ENCODE measurements at places on chromosomes 2 and 18. TPM values are rescaled to one million over a fixed set of nuclear protein-coding genes. Genes with fewer than 3 reads are reported as not detected.
A peak's percentile ranks its signal among the peaks of the same experiment; 100 is the strongest.

- DNase-seq, result no peak
These were observed 810.1 kb upstream of the POU3F3 start for GRCh38 chr2:104043864-104044263.

DNA sequence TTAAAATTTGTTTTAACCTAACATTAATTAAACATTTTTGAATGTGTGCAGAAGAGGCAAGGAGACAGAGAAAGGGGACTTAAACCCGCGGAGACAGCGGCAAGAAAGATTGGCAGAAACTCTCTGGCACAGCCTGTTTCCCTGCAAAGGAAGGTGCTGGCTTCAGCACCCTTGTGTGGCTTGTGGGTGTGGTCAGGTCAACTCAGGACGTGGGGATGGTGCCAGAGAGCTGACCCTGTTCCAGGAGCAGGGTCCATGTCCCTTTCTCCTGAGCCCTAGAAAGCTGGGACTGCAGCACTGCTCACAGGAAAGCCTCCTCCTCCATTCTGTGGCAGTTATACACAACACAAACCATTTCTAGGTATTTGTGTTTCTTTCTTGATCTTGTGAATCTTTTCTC lies 176.2 kb upstream of the ST6GAL2 start:
- DNase-seq, result no peak

GRCh38 chr18:9494778-9495331 lies 19.5 kb downstream of the RALBP1 start:
- DNase-seq, result no peak

- no peak for DNase-seq
These were observed 74.5 kb downstream of the MDH1 start for GRCh38 chr2:63663013-63663864.

GRCh38 chr2:24181849-24182248 lies 7.0 kb downstream of the FAM228A start:
- DNase-seq, result peak; percentile 24

- DNase-seq, result no peak
These were observed 9.1 kb downstream of the SMIM21 start for GRCh38 chr18:75418293-75419005.

DNA sequence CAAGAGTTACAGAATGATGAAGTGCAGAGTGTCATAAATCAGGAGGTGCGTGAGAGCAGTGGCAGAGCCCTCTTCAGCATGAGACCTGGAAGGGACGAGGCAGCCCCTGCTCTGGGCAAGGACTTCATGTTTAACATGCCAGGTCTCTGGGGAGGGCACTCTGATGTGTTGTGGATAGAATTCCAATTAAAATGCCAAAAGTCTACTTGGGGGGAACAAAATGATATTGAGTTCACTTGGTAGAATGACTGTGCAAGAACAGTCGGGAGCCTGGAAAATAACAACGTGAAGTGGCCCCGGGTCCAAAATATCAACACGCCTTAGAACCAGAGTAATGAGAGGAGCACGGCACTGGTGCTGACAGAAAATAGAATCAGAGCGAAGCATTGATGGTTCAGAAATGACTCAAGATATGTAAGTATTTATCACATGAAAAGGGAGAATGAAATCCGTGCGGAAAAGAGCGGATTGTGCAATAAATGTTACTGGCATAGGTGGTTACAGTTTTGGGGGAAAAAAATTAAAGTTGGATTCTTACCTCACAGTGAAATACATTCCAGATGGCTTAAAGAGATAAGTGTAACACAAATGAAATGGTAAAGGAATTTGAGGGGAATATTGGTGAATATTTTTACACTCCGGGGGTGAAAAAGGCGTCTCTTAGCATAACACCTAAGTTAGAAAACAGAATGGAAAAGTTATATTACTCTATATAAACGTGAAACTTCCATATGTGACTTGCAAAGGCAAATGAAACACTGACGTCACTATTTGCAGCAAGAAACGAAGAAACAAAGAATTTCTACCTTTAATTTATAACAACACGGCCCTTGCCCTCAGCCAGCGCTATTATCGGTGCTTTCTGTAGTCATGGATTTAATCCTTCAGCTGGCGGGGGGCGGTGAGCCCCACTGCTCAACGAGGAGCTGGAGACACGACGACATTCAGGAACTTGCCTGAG lies 159.4 kb upstream of the TWIST2 start:
- no peak for DNase-seq

DNA sequence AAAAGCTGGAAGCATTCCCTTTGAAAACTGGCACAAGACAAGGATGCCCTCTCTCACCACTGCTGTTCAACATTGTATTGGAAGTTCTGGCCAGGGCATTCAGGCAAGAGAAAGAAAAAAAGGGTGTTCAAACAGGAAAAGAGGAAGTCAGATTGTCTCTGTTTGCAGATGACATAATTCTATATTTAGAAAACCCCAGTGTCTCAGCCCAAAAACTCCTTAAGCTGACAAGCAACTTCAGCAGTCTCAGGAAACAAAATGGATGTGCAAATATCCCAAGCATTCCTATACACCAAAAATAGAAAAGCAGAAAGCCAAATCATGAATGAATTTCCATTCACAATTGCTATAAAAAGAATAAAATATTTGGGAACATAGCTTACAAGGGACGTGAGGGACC lies 11.1 kb downstream of the SLC8A1 start:
- DNase-seq, result no peak

DNA sequence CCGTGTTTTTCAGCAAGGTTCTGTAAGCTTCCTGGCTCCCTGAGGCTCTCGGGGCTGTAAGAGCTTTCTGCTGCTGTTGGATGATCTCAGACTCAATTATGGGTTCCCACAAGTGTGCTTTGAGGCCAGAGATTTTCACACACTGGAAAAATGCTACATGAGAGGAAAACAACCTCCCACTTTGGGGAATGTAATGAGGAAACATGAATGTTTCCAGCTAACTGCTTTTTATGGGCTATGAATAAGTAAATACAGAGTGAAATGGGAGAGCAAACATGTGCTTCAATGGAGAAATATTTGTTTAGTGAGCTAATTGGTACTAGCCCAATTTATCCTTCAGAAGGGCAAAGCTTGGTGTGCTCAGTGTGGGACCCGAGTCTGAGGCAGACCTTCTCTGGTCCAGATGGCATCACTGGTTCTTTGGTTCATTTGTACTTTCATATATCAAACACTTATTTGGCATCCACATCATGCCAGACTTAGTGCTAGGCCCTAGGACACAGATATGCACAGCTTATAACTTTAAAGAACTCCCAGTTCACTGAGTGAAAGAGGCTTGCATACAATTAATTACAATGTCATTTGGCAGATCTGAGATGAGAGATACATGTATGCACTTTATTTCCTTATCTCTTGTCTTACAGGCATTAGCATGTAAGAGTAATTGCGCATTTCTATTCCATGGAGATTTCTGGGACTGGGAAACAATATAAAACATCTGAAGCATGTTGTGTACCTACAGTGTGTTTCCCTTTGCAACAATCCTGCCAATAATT lies 248.8 kb downstream of the RDH14 start:
- DNase-seq, result peak; percentile 14

GRCh38 chr2:237073552-237073951 lies 12.1 kb upstream of the COPS8 start:
- DNase-seq, result no peak

GRCh38 chr2:196249860-196250259 lies 78.5 kb upstream of the STK17B start:
- DNase-seq, result no peak

- DNase-seq, result peak; percentile 58
These were observed 126.0 kb downstream of the OSBPL1A start for GRCh38 chr18:24271381-24272228.

- no peak for DNase-seq
These were observed 84.5 kb downstream of the CELF4 start for GRCh38 chr18:37481072-37481471.

DNA sequence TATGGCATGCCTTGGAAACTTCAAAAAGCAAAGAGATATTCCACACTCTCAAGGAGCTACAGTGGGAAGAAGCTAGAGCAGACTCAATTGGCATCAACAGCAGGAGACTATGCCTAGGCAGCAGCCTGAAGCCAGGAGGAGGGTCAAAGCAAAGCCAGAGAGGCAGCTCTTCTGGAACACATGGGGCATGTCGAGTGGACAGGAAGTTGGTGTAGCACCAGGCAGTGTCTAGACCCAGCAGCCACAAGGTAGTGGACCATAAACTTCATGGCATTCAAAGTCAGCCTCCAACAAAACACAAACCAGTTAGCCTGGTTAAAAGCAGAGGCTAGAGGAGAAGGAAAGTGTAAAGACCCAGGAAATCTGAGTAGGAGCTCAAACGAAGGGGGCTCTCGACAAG lies 311.2 kb upstream of the PKDCC start:
- no peak for DNase-seq

GRCh38 chr2:225472161-225472560 lies 72.7 kb downstream of the NYAP2 start:
- no peak for DNase-seq

- DNase-seq, result no peak
These were observed 9.7 kb upstream of the KCNE4 start for GRCh38 chr2:223042284-223042683.

DNA sequence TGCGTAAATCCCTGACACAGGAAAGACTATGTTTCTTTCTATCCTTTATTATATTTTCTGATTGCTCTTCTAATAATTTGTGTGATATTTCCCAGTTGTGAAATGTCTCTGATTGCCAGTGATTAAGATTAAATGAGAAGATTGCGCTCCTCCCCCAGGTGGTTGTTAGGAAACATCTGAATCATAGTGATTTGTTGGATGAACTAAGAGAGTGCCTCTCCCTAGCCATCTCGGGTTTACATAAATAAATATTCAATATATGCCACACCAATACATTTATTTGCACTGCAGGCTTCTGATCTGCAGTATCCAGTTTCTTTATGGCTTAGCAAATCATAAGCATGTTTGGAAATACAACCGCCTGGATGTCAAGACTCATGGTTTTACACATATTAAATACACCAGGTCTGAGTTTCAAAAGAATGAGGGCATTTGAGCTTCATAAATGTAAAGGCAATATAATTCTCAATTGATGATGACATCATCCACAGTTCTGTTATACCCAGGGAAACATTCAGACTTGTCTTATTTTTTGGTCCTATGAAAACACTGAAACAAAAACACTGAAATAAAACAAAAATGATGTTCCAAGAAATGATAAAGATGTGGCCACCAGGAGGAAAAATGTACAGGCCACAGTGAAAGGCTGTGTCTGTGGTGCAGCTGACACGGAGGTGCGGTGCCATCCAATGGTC lies 826.7 kb upstream of the ACVR2A start:
- DNase-seq, result no peak

Gene RUFY4
- polyA plus RNA-seq, result 0.37 TPM

Gene AAK1
- 21.6 TPM for polyA plus RNA-seq

Gene TANC1
- polyA plus RNA-seq, result 60.1 TPM

Gene NAB1
- polyA plus RNA-seq, result 81.7 TPM

Gene C18orf32
- 30.4 TPM for polyA plus RNA-seq

Gene ANKRD30BL
- 0.98 TPM for polyA plus RNA-seq

Gene GALNT5
- 5.4 TPM for polyA plus RNA-seq

All from left renal pelvis (tissue), 4 donors.